ENCODE measurements at places on chromosomes 11 and 22. TPM values are rescaled to one million over a fixed set of nuclear protein-coding genes. Genes with fewer than 3 reads are reported as not detected.

- peak; percentile 51 for DNase-seq
These were observed 32.6 kb downstream of the NFAM1 start for GRCh38 chr22:42399315-42400271.

DNA sequence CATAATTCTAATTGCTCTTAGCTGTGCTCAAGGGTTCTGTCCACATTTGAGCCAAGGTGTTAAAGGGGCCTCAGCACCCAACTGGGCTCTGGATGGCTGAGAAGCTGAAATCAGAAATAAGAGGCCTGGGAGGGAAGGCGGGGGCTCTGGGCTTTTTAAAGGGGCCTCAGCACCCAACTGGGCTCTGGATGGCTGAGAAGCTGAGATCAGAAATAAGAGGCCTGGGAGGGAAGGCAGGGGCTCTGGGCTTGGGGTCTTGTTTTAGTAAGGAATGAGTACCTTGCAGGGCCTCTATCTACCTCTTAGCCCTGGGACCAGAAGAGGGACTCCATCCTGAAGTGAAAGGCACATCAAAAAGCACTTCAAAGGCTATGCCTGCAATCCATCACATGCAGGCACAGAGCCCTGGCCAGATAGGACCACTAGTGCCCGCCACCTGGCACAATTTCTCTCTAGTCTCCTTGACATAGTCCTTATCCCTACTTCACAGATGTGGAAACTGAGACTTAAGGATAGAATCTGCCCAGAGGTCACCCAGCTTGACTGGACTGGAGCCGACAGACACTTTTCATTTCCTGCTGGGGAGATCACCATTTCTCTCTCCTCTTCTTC is 35.6 kb downstream of the DKK3 start:
- no peak for DNase-seq

- DNase-seq = peak; percentile 74
These were observed 1.7 kb upstream of the RTN4RL2 start for GRCh38 chr11:57458410-57459163.

CECR2 gene
- total RNA-seq = 6.6 TPM

TEX54 gene
- total RNA-seq = 1.1 TPM

OR9Q1 gene
- not detected for total RNA-seq

Measured in B cell (primary cell).